ENCODE measurements at places on chromosomes 5 and 9.

GRCh38 chr5:56595566-56595965 lies 219.8 kb upstream of the MAP3K1 start:
- DNase-seq, result no peak

GRCh38 chr5:173001229-173001841 lies 17.8 kb downstream of the ATP6V0E1 start:
- DNase-seq, result peak; percentile 15

GRCh38 chr5:174503461-174504265 lies 220.7 kb upstream of the MSX2 start:
- no peak for DNase-seq

DNA sequence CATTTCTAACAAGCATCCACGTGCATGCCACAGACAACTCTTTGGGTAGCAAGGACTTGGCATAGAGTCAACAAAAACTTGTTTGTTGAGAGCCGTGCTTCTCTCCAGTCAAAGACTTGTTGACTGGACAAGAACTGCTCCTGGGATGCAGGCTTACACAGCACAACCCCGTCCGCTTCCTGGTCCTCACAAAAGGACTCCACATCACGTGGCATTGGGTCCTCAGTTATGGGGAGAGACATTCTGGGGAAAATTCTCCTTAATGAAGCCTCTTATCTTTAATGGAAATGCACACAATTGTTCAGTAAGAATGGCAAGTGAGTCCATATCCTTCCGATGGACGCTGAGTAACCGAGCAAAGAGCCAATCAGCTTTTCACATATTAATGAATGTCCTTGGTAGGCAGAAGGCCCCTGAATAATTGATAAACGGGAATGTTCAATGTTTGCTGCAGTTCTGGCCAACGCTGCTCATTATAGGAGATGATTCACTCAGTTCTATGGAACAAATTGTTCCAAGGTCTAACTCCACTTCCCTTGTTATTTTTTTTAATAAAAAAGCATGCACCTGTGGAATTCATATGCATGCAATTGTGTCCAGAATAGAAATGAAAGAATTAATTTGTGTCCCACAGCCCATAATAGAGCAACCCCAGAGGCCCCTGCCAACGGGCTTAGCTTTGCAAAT lies 97.0 kb upstream of the ZNF366 start:
- no peak for DNase-seq

- DNase-seq, result no peak
Observed at GRCh38 chr5:95743232-95743631, 12.1 kb downstream of the RHOBTB3 start.

- no peak for DNase-seq
Observed at GRCh38 chr5:180340856-180341255, 12.3 kb downstream of the GFPT2 start.

DNA sequence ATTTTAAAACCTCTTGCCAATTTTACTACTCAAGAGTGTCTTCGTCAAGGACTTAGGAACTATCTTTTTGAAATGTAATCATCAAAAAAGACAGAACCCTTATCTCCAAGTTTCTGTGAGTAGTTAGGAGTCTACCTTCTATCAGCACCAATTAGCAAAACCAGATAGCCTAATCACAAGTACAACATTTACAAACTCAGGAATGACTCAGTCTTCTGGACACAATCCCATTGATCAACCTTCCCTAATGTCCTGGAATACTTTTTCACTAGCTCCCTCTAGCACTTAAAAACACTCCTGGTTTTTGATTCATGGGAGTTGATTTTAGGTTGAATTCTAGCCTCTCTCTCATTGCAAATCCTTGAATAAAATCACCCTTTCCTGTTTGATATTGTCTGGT lies 680.7 kb downstream of the PRR16 start:
- DNase-seq, result no peak

DNA sequence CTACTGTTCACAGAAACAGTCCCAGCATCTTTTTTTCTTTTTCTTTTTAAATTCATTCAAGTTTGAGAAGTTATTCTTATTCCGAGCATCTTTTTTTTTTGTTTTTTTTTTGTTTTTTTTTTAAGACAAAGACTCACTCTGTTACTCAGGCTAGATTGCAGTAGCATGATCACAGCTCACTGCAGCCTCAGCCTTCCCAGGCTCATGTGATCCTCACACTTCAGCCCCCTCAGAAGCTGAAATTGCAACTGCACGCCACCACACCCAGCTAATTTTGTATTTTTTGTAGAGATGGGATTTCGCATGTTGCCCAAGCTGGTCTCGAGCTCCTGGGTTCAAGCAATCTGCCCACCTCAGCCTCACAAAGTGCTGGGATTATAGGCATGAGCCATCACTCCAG lies 36.4 kb upstream of the CHD1 start:
- no peak for DNase-seq

DNA sequence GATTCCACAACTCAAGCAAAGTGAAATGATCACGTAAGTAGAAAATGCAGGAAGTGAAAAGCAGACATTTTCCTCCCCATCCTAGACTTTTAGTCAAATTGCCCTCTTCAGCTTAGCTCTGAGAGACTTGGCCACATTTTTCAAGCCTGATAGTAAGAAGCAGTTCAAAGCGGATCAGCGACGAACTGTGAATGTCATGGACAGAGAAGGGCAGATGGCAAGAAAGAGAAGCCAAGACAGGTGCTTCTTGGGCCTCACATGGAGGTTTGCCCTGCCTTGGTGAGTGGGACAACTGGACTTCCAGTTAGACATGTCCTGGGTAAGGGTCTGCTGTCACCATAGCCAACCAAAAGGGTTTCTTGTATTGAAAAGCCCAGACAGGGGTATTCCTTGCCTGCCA lies 291.5 kb downstream of the MED10 start:
- no peak for DNase-seq

DNA sequence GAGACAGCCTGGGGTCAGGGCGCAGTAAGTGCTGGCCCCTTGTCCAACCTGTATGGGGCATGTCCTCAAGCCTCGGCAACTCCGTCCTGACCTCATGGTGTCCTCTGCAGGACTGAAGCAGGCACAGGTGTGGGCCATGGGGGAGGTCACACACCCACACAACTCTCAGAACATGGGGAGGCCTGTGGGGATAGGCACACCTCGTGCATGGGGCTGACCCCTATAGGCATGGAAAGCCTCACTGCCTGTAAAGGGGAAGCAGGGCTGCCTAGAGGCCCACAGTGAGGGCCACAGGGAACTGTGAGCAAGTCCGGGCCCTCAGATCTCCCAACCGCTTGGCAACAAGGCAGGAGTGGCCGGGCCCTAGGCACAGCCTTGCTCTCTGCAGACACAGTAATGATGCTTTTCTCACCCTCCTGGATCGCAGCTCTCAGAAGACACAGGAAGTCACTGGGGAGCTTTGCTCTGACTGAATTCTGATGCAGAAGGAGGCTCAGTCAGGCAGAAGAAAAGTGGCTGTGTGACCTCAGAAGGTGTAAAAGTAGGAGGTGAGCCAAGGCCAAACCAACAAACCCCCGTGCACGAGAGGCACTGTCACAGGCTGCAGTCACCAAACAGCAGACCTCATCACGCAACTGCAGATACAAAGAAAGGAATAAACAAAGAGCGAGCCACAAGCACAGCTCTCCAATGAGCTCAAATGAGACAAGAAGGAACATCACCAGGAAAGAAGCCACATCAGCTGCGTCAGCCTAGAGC lies 5.4 kb downstream of the IPPK start:
- DNase-seq, result peak; percentile 14

- no peak for DNase-seq
Observed at GRCh38 chr9:16150938-16151650, 598.3 kb downstream of the CCDC171 start.

DNA sequence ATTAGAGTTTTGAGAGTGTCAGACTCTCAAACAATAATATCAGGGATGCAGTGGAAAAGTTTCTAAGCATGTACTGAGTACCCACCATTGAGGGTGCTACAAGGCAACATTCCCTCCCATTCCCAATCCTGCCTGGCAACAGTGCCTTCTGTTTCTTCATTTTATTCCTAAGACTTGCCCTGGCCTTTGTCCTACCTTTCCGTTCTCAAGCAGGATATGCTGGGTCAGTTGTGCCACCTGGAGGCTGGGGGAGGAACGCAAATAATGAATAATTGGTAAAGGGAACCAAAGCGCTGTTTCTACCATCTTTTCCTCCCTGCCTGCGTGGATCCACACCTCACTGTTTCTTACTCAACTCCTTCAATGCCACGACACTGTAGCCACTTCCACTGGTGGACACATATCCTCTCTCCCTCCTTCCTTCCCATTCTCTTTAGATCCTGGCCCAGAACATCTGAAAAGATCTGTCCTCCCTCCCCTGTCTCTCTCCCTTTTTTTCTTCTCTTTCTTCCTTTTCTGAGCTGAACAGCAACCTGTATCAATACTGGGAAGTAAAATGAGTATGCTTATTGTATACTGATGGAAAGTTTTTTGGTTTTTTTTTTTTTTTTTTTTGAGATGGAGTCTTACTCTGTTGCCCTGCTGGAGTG lies 149.5 kb downstream of the C9orf152 start:
- peak; percentile 68 for DNase-seq

DNA sequence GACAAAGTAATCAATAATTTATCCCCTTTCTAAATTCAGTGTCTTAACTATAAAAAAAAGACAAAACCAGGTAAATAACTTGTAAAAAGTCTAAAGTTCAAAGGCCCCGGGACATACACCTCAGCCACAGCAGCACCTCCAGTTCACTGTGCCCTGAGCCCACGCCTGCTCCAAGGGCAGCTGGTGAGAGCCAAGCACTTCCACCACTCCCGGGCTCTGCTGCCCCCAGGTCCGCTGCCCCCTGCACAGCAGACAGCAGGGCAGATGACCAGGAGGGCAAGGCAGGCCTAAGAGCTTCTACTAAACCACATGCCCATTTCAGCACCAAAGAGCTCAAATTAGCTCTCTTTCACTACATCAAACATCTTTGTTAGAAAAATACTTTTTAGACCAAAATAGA lies 91.9 kb downstream of the CAMSAP1 start:
- DNase-seq, result no peak

- no peak for DNase-seq
Observed at GRCh38 chr9:110095776-110096175, 112.2 kb downstream of the C9orf152 start.

GRCh38 chr5:17694371-17694770 lies 60.1 kb downstream of the TAF11L14 start:
- no peak for DNase-seq

DNA sequence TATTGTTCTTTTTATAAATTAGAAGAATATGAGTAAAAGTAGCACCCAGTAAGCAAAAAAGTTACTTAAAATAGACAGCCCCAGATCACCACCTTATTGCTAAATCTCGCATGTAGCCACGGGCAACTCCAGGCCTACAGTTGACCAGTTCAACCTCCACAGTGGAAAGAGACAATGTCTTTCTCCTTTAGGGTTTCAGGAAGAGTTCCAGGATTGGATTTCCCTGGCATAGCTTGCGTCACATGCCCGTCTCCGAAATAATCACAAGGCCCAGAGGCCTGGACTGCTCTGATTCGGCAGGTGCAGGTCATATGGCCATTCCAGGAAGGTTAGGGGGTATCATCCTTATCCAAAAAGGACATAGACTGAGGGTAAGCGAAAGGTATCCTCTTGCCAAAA lies 9.9 kb upstream of the PFDN1 start:
- DNase-seq, result no peak

DNA sequence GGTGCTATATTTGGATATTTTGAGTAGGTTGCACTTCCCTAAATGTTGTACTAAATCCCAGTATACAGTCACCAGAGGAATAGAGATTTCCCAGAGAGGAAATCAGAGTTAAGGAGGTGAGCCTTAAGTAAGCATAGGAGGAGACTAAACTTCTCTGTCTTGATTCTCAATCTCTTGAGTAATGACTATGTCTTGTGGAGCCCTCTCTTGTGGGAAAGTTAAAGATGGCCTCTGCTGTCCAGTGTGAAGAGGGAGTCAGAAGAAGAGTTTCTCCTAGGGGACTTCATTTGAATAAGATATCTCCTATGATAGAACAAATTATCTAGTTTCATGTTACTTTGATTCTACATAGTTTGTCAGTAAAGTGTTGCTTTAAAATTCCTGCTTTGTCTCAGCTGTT lies 502.5 kb downstream of the PDE4D start:
- DNase-seq, result no peak

GRCh38 chr9:117768750-117769395 lies 64.7 kb downstream of the TLR4 start:
- no peak for DNase-seq

DNA sequence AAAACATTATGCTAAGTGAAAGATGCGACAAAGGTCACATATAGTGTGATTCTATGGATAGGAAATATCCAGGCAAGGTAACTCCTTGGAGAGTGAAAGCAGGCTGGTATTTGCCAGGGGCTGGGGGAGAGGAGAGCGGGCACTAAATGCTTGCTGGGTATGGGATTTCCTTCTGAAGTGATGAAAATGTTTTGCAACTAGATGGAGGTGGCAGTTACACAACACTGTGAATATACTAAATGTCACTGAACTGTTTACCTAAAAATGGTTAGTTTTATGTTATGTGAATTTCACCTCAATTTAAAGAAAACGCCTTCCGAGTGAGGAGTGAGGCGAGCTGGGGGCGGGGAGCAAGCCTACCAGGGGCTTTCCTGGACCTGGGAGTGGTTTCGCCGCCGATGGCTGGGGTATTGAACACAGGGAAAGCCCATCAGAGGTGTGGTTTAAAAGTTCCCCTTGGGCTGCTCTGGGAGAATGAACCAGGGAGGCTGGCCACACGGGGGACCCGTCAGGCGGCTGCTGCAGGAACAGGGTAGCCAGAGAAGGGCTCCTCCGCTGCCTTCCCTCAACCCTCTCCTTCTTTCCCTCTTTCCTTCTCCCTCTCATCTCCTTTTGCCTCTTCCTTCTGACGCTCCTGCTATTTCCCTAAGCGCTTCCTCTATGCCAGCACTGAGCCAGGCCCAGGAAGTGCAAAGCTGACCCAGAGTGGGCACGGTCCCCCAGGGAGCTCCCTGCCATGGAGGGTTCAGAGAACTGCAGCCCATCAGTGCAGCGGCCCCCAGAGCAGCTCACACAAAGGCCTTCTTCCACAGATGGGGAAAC lies 4.9 kb downstream of the AKNA start:
- DNase-seq, result peak; percentile 79

DNA sequence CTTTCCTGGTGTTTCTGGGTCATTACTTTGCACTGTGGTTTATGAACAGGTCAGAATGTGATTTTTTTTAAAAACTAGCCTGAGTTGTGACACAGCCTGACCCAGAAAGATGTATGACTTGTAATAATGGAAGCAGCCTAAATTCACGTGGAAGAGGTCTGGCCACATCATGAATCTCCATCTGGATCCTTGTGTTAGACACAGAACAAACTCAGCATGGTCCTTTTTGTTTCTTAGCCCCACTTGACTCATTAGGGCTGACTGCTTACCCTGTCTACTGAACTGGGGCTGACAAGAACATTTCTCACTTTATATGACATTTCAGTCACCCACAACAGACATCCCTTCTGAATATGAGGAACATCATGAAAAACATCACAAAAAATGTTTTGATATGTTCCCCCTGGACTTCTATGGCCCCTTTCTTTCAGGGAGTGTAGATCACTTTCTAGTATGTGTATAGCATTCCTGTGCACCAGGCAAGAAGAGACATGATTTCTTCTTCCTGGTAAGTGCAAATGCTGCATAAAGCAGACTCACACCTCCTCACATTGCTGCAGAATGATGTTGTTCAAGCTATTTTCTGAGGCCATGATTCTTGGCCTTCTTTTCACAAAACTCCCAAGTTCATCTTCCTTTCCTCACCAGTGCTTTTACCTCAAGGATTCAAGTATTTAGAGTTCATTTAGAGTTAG lies 52.3 kb downstream of the ZNF622 start:
- DNase-seq, result no peak

- DNase-seq, result no peak
Observed at GRCh38 chr9:32136700-32137339, 247.6 kb upstream of the ACO1 start.

GRCh38 chr5:3742750-3743149 lies 147.1 kb downstream of the IRX1 start:
- no peak for DNase-seq

GRCh38 chr5:140213370-140213983 lies 38.5 kb downstream of the CYSTM1 start:
- DNase-seq, result no peak

GRCh38 chr9:95852059-95853032 lies 23.1 kb upstream of the ERCC6L2 start:
- no peak for DNase-seq

Data from activated CD4-positive, alpha-beta T cell treated with anti-CD3 and anti-CD28 coated beads, Interleukin-2, amount 50 U/mL, for 48 hours (primary cell).